ENCODE measurements at places on chromosomes 3 and 15.

DNA sequence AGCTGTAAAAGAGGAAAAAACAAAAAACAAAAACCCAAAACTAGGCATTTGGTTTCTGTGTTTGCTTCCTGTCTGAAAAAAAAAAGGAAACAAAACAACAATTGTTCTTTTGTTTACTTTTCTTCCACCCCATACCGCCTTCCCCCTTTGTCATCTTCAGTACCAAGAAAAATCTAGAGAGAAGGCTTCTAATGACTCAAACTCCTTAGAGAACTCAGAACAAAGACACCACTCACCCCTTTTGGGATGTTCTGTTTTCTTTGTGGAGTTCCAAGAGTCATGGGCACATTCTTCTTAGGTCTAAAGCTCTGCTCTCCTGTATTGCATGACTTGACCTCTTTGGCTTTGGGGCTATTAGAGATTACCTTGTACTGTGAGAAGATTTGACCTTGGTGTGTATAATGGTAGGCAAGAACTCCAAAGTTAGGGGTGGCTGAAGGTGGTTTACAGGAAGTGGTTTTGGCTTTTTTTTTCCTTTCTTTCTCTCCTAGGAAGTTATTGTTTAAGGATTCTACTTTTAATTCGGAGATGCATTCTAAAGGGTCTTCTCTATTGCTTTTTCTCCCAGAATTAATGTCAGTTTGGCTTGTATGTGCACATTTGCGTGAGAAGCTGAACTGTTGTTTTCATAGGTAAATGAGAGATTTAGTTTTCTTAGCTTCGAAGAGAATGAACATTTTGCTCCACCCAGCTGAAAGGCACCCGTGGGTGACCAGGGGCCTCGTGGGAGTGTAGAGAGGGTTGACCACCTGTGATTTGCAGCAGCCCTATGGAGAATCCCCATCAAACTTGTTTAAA is 39.5 kb upstream of the ZBTB20 start:
- DNase-seq, result no peak

DNA sequence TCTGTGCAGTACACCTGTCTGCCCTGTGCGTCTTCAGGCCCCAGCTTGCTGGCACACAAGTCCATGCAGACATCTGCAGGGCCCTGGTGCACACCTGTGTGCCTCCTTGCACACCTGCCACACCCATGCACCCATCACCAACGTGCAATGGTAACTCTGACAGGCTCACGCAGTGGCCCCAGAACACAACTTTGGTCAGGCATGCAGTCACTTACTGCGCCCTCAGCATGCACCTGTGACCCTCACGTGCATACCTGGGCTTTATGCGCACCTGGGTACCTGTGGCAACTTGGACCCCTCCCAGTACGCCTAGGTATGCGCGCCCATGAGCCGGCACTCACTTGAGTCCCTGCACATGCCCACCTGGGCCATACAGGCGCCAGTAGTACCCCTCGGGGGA is 1.7 kb downstream of the PLXND1 start:
- DNase-seq, result no peak

- DNase-seq, result no peak
Observed at GRCh38 chr3:126872701-126873342, 110.1 kb upstream of the PLXNA1 start.

DNA sequence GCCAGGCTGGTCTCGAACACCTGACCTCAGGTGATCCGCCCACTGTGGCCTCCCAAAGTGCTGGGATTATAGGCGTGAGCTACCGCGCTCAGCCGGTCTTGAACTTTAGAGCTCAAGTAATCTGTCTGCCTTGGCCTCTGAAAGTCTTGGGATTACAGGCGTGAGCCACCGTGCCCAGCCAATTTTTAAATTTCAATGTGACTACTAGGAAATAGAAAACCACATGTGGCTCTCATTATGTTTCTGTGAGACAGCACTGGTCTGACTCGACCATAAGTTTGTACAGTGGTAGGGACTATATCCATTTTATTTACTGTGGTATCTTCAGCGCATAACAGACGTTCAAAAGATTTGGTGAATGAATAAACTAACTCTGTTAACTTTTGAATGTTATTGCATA is 9.1 kb downstream of the ZFAND6 start:
- no peak for DNase-seq

- no peak for DNase-seq
Observed at GRCh38 chr3:176840641-176841286, 356.5 kb downstream of the TBL1XR1 start.

- DNase-seq, result no peak
Observed at GRCh38 chr3:51717446-51717845, 10.6 kb downstream of the GRM2 start.

DNA sequence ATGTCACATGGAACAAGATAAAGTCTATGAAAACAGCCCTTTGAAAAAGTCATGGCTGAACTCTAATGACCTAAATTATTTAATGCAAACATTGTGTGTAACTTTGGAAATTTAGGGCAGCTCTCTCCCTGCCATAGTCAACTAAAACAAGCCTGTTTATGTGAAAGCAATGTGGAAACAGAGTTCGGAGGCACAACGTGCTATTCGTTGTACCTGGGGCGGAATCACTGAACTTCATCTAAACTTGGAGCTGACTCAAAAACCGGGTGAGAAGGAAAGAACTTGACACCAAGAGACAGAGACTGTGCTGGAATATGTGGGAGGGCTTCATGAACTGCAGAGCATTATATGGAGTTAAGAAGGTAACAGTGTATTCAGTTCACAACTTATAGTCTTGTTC is 764.9 kb upstream of the GOLIM4 start:
- no peak for DNase-seq

DNA sequence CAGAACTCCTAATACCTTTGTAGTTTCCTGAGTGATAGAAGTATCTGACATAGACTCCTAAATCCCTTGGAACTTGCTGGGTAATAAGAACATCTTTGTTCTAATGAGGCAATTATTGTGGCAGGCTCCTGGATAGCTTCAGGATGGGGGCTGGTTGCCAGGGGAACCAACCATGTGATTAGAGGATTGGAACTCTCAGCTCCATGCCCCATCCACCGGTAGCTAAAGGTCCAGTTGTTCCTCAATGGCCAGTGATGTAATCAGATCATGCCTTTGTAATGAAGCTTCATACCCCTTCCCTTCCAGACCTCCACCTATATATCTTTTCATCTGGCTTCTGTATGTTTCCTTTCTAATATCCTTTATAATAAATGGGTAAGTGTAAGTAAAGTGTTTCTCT is 221.2 kb upstream of the ALCAM start:
- DNase-seq, result no peak

- no peak for DNase-seq
Observed at GRCh38 chr15:25797936-25798901, 64.9 kb downstream of the ATP10A start.

DNA sequence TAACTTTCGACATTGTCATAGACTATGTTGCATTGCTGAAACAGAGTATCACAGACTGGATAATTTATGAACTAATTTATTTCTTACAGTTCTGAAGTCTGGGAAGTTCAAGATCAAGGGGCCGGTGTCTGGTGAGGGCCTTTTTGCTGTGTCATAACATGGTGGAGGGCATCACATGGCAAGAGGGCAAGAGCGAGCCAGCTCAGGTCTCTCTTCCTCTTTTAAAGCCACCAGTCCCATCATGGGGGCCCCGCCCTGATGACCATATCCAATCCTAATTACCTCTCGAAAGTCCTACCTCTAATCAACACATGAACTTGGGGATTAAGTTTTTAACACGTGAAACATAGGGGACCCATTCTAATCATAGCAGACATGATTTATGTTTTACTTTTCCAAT is 33.5 kb upstream of the DCUN1D1 start:
- no peak for DNase-seq

GRCh38 chr3:50487181-50487580 is 16.3 kb downstream of the CACNA2D2 start:
- DNase-seq, result no peak

DNA sequence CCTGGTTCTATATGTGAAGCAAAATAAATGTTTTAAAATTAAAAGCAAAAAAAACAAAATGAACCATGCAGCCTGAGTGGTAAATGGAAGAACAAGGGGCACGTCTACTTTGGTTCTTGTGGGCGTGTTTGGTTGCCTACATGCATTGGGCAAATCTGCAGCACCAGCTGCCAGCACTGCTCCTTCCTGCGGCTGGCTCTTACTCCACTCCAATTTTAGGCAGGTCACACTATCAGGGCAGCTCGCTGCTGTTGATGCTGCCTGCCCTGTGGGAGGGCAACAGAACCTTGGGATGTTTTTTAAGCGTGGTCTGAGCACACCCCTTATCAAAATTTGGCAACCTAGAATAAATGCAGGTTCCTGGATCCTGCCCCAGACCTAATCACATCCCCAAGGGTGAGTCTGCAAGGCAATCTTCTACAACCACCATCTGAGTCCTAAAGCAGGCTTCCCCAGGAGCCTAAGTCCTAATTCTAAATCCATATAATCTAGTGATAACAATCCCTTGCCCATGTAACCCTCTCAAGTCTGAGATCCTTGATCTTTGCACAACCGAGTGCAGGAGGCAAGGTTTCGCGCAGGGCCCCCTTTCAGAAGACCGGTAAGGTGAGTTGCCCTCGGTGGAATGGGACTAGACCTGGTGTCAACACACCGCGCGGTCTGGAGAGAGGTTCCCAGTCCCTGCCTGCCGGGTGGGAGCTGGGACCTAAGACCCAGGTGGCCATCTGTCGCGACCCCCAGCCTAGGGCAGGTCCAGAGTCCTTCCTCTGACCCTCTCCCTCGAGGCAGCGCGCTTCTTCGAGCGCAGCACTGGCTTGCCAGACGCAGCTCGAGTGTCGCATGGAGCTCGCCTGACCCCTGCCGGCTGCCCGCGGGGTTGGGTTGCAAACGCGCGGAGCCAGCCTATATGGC is 15.9 kb downstream of the IVD start:
- peak; percentile 70 for DNase-seq

- no peak for DNase-seq
Observed at GRCh38 chr15:36594556-36595090, 15.2 kb downstream of the CDIN1 start.

DNA sequence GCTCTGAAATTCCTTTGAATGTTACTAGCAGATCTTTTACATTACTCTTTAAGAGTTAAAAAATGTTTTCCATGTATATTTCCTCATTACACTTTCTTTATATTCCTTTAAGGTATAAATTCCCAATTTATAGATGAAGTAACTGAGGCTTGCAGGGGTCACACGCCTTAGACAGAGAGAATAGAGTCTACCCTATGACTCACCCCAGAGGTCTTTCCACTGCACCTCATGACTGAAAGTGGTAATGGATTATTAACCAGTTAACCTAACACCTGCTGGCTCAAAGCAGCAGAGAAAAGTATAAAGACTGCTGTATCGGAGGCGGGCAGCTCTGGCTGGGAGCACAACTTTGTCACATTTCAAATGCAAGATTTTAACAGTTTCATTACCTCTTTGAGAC is 37.7 kb downstream of the LDHAL6B start:
- peak; percentile 89 for DNase-seq

DNA sequence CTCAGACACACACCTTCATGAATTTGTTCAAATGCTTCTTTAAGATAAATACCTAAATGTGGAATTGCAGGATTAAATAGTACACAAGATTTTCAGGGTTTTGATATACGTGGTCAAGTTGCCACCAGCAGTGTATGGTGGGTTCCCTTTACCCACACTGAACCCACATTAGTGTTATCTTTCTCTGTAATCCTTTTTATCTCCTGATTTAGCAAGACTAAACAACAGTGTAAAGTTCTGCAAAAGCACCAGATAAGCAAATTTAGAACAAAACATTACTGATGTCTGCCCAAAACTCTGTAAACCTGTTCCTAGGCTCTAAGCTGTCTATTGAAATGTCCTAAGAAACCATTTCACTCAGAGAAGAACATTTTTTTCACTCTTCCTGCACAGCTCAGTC is 352.9 kb downstream of the FHIT start:
- no peak for DNase-seq

- DNase-seq, result no peak
Observed at GRCh38 chr3:27532426-27533260, 48.5 kb upstream of the SLC4A7 start.

DNA sequence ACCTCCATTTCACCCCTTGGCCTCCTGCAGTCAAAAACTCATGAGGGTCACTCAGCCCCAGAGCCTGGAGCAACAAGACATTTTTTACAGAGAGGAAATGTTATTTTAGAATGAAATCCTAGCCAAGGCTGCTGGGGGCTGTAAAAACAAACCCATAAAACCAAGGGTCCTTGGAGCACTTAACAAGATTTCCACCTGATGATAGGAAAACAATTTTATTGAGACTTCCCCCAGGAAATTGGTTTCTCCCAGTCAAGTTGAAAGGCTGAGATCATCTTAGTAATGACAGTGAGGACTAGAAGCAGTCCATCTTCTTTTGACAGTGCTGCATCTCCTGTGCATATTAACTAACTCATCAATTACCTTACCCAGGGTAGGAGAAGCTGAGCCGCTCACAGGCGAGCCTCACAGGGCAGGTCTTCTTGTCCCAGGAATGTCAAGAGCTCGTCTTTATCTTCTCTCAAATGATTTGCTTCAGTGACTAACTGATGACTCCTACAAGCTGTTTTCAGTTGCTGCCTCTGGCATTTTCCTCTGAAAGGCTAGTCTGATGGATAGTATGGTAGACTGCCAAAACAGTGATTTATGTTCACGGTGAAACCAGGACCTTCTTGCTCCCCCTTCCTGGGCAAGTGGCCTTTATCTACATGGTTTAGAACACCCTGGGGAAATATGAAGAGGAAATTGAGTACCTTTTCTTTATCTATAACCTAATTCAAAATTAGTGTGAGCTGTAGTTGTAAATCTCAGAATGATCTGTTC is 34.6 kb upstream of the AEN start:
- peak; percentile 48 for DNase-seq

DNA sequence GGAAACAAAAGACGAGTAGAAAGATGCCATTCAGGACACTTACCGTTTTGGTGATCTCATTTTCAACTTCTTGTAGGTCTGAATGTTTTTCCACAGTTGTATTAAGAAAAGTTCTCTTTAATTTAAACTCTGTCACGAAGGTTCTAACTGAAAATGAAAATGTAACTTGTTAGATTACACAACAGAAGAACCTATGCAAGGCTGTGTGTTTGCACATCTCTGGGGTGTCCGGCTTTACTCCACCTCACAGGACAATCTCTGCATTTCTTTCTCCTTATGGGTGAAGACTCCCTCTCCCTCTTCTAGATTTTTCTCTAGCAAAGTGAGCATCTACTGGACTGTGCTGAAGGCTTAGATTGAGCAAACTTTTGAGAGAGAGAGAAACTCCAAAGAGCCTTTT is 50.6 kb downstream of the HEG1 start:
- no peak for DNase-seq
